ENCODE measurements at places on chromosomes 13 and 19. TPM values are rescaled to one million over a fixed set of nuclear protein-coding genes. Genes with fewer than 3 reads are reported as not detected.

ZNF525 gene
- total RNA-seq = 22.8 TPM

S1PR2 gene
- 5.2 TPM for total RNA-seq

KIRREL2 gene
- 0.63 TPM for total RNA-seq

NLRP7 gene
- total RNA-seq = not detected

NAPSA gene
- total RNA-seq = 3.0 TPM

YJEFN3 gene
- 10.5 TPM for total RNA-seq

KLF1 gene
- 0.14 TPM for total RNA-seq

TLE2 gene
- 1.1 TPM for total RNA-seq

OLFM2 gene
- 20.2 TPM for total RNA-seq

SGCG gene
- total RNA-seq = not detected

ZNF888 gene
- 6.6 TPM for total RNA-seq

FCGBP gene
- total RNA-seq = 4.7 TPM

POSTN gene
- total RNA-seq = 0.24 TPM

CARM1 gene
- 35.0 TPM for total RNA-seq

ZNF667 gene
- total RNA-seq = 0.45 TPM

ZSWIM9 gene
- total RNA-seq = 6.7 TPM

CCDC97 gene
- total RNA-seq = 39.4 TPM

C19orf67 gene
- total RNA-seq = 0.23 TPM

STAP2 gene
- 11.4 TPM for total RNA-seq

VAV1 gene
- total RNA-seq = 114 TPM

AMER2 gene
- total RNA-seq = not detected

SYNE4 gene
- total RNA-seq = 1.6 TPM

CEACAM8 gene
- not detected for total RNA-seq

TGFBR3L gene
- 2.1 TPM for total RNA-seq

ODAD3 gene
- total RNA-seq = not detected

CATSPERD gene
- not detected for total RNA-seq

PALM gene
- not detected for total RNA-seq

CEACAM5 gene
- total RNA-seq = not detected

IZUMO2 gene
- total RNA-seq = not detected

GARIN5A gene
- total RNA-seq = 0.15 TPM

NALCN gene
- total RNA-seq = not detected

TNPO2 gene
- total RNA-seq = 63.7 TPM

ZIK1 gene
- total RNA-seq = 9.4 TPM

DCT gene
- 0.13 TPM for total RNA-seq

CGB5 gene
- not detected for total RNA-seq

MPV17L2 gene
- total RNA-seq = 4.7 TPM

ADGRE2 gene
- 0.51 TPM for total RNA-seq

LNX2 gene
- total RNA-seq = 8.8 TPM

C19orf85 gene
- total RNA-seq = not detected

RAB3A gene
- total RNA-seq = 4.8 TPM

SPRED3 gene
- total RNA-seq = 2.6 TPM

SEMA6B gene
- total RNA-seq = not detected

ZNF568 gene
- total RNA-seq = 5.5 TPM

KIR2DL1 gene
- total RNA-seq = not detected

SLC15A1 gene
- total RNA-seq = not detected

IGSF23 gene
- not detected for total RNA-seq

CCDC169 gene
- total RNA-seq = 0.38 TPM

GPR183 gene
- 14.2 TPM for total RNA-seq

SYCN gene
- total RNA-seq = not detected

MIR17HG gene
- total RNA-seq = 9.6 TPM

Measured in activated naive CD4-positive, alpha-beta T cell treated with anti-CD3 and anti-CD28 coated beads, Interleukin-2, amount 10 ng/mL, durations not matched to agents 5 hours and 36 hours (primary cell).